ENCODE measurements at places on chromosomes 2 and 18.

DNA sequence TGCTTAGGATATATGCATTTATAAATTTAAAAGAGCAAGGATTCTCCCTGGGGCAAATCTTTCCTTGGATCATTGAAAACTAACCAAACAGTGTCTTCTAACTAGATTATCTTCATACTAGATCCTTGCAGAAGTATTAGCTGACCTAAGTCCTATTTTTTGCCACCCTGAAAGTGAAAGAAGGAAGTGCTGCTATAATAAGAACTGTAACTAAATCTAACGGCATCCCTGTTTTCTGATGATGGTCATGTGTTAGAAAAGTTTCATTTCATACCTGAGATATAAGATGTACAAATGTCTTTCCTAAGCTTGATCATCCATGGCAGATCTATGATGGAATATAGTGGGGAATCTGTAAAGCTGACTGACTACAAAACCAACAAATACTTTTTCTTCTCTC, 102.7 kb downstream of the MAP2 start:
- no peak for DNase-seq

GRCh38 chr2:226658555-226658954, 141.1 kb downstream of the IRS1 start:
- no peak for DNase-seq

GRCh38 chr18:9869715-9870430, 15.9 kb upstream of the TXNDC2 start:
- DNase-seq, result no peak

DNA sequence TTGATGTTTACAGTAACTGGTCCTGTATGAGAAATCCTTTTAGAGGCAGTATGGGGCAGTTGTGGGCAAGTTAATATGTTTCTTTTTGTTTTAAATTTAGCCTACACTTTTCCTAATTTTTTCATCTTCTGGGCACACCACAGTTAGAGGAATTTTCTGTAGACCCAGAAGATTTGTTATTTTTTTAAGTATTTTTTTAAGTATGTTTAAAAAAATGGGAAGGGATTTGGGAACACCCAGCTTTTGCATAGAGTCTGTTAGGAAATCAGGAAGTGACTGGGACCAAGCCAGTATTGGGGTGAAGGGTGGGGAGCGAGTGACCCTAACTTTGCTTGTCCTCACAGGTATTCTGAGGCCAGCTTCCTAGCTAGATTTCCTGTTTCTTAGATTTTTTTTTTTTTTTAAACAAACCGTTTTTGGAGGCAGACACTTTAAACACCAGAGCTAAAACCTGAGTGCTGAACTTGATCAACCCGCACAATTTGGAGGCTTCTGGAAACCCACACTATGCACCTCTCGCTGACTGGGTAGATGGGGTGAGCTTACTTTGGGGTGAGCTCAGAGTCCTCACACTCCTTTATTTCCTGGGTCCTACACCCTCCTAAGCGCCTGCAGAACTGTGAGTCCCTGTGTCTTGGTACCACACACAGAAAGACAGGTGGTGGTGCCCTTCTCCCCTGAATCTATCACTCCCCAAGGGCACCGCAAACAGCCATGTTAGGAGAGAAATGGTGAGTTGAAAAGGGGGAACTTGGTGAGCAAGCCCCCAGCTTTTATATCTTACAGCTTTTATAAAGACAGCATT, 5.2 kb downstream of the GATA6 start:
- DNase-seq, result no peak

GRCh38 chr2:46162329-46163097, 134.7 kb upstream of the EPAS1 start:
- no peak for DNase-seq

DNA sequence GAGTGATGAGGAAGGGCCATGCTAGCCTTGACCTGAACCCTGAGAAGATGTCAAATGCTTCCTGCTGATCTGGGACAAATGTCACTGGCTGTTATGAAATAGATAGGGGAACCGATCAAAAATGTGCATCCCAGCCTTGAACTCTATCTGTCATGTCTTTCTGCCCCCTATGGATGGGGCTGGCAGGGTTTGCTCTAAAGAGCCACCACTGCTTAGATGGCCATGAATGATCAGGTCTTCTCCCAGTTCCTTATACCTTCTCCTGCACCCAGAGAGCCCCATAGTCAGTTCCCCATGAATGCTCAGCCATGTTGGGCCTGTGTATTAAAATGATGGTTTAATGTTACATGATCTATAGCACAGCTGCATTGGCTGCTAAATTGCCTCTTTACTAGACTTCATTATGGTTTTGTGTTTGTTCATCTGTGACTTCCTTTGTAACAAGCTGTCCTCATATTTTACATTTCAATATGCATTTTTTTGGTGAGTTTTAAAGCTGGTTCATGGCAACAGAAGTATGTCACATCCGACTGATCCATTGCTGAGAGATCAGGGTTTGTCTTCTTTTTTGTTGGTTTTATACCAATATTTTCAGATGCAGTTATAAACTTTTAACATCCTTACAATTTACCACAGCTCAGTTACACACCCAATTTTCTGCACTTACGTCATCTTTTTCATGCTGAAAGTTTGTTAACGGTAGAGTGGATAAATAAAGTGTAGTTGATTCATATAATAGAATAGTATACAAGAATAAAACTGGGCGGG, 56.3 kb upstream of the SMAD2 start:
- DNase-seq, result no peak

- no peak for DNase-seq
Observed at GRCh38 chr2:220296174-220296573, 668.7 kb downstream of the SLC4A3 start.

DNA sequence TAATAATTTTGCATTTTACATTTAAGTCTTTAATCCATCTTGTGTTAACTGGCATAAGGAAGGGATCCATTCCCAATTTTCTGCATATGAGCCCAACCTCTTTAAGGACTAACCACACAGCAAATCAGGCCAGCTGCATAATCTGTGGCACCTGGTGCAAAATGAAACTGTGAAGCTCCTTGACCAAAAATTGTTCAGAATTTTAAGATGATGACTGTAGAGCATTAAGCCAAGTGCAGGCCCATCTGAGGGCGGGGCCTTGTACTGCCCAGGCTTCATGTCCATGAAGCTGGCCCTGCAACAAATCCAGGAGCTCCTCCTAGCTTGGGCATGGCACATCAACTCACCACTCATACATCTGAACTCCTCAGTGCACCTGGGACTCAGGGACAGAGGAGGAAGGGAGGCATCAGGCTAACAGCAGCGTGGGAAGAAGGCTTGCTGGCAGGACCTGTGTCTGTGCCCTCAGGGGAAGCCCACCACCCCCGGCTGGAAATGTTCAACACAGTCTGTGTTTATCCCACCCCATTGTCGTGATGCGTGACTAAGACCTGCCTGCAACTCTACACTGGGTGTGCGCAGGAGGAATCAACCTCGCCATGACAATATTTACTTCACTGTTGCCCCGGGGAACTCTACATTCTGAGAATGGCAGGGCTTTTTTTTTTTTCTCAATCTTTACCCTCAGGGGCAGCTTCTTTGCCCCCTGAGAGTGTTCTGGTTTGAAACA, 128.9 kb upstream of the SIX2 start:
- no peak for DNase-seq

DNA sequence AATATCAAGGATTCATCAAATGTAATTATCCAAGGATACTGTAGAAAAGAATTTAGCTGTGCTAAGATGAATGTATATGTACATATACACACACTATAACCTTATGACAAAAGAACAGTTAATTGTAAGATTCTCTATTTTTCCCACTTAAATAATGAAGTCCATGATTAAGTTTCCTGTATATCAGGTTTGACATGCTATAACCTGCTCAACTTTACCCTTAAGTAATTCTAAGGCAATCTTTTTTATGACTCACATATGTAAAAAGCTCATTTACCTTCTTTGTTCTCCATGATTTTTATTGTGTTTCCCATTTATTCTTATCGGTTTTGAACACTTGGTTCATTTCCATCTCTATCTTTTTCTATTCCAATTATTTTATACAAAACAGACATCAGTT, 1213.1 kb upstream of the SLC39A10 start:
- no peak for DNase-seq

GRCh38 chr2:184030989-184031388, 567.3 kb upstream of the ZNF804A start:
- DNase-seq, result no peak

GRCh38 chr18:12989397-12990122, 1.6 kb upstream of the CEP192 start:
- DNase-seq, result no peak

DNA sequence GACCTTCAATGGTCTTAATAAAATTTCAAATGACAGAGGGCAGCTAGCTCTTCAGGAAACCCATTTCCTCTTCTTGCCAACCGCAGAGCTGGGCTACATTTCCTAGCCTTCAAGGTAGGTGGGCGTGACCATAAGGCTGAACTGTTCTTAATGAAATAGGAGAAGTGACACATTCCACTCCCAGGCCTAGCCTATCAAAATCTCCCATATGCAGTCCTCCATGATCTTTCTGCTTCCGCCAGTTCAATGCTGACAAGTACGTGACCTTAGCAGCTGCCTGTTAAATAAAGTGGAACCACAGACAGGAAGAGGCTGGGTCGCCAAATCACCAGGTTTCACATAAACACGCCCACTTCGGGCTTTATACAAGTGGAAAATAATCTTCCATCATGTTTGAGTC, 13.2 kb downstream of the SERPINE2 start:
- peak; percentile 20 for DNase-seq

DNA sequence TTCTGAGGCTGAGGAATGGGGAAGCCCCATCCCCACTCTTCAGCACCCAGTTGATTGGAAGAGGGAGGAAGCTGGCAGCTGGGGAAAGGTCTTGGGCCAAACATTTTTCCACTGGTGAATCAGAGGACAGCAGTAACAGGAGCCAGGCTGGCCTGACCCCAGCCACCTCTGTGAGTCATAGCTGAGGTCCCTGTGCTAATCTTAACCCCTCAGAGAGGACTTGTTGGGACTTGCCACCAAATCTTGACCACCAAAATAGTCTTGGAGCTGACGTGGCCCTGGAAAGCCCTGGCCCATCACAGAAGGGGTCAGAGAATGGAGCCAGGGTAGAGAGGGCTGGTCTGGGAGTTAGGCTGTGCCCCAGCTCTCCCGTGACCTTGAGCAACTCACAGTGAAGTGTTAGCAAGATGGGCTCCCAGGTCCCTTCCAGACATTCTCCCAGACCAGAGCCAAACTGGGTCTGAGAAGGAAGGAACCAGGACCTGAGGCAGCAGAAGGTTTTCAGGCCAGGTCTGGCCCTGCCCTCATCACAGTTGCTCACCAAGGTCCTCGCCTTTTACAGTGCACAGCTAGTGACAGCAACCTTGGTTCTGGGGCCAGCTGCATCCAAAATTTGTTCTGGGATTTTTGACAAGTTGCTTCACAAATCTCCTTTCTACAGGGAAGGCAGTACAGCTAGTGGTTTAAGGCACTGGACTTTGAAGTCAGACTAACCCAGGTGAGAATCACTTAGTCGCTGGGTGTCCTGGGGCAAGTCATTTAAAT, 266.6 kb downstream of the CYP26B1 start:
- no peak for DNase-seq
